Central memory CD8-positive, alpha-beta T cell (primary cell): ENCODE measurements at places on chromosomes 6 and 20.

- DNase-seq, result no peak
Observed at GRCh38 chr6:79307321-79308036, 73.0 kb upstream of the HMGN3 start.

GRCh38 chr6:63793465-63794137 is 158.0 kb downstream of the PHF3 start:
- DNase-seq, result no peak

DNA sequence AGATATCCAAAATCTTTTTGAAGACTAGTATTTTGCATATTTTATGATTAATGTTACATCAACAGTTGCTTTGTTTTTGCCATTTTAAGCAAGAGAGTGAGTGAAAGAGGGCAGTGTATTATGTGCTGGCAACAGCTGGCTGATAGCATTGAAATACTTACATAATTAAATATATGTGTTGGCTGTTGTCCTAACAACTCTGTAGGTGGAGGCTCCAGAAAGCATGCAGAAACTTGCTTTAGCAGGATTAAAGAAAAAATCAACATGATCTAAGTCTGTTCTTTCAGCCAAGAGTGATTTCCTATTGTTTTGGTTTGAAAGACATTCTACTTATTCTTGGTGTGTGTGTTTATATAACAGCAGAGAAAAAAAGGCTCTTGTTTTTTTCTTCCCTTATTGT is 127.5 kb downstream of the CDKAL1 start:
- no peak for DNase-seq

DNA sequence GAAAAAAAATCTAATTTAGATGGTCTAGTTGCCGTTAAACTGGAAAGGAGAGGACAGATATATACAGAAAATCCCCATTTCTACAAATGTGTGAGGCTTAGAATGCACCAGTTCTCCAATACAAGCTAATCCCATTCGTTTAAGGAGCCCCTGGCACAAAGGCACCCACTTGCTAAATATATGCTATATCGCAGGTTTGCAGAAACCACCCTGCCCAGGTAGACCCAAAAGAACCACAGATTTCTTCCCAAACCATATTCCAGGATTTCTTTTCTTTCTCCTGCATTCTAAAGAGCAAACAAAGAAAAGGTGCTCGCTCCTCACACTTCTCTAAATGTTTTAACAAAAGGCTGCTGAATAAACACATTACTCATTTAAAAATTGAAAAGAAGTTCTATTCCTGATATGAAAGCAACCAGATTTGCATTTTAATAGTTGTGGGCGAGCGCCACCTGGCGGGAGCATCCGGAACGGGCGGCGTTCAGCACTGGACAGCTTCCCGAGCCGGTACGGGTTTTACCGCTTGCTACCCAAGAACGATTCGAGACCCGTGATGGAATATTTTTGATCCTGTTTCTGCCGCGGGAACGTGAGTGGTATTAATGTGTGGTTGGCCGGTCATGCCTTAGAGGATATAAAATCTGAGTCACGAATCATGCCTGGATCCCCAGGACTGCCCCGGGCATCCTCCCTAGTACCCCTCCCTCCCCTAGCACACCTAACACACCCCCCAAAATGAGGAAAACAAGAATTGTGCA is 2.1 kb downstream of the PTPRT start:
- no peak for DNase-seq

GRCh38 chr6:47595785-47596184 is 102.6 kb upstream of the ADGRF4 start:
- no peak for DNase-seq
